Germinal center (tissue), 1 donor: ENCODE measurements at places on chromosomes 6 and 20.

DNA sequence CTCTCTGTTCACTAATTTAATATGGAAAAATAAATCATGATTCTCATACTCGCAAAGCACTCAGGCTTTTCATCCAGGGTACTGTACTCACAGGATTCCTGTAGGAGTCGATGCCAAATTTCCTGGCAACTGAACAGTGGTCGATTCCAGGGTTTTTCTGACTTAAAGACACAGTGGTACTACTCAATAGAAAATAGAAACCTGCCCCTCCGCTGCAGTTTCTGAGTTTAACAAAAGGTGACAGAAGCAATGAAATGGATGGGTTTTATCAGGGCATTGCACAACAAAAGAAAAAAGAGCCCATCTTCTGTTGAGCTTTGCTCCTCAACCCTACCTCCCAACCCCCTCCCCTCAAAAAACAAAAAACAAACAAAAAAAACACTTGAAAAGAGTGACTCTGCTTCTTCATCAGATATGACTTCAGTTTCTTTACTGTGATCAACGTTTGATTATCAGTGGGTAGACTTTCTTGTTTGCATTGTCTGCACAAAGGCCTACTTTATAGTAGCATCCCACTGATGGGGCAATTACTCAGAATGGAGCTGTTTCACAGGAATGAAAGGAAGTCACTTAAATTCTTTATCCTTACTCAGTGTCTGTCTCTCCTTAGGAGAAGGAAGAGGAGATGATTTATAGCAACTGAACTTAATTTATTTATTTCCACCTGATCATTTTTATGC, 96.2 kb upstream of the FOXO3 start:
- DNase-seq = no peak

GRCh38 chr6:241336-241865, 50.9 kb upstream of the DUSP22 start:
- DNase-seq = no peak

- no peak for DNase-seq
These were observed 501.5 kb upstream of the FLRT3 start for GRCh38 chr20:14838663-14839628.

- no peak for DNase-seq
These were observed 274.1 kb upstream of the FLRT3 start for GRCh38 chr20:14611479-14611878.

DNA sequence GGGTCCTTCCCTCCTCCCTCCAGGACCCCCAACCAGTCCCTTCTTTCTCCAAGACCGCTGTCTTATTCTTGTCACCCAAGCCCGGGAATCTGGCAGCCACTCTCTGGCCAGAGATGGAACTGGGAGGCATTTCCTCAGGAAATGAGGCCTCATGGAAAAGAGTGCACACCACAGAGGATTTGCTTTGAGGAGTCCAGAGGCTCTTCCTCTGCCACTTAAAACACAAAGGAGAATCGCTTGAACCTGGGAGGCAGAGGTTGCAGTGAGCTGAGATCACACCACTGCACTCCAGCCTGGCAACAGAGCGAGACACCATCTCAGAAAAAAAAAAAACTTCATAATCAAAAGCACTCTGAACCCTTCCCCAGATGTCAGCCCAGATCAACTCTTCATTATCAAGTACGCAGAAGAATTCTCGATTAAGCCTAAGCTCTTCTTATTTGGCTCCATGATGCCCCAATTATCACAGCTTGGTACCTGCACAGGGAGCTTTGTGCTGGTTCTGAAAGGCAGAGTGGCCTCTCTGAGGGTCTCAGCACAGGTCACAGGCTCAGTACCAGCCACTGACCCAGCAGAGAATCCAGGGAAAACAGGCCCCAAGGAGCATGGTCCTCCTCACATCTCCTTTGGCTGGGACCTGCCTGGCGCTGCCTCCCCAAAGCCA, 82.9 kb upstream of the MAFB start:
- DNase-seq = no peak

GRCh38 chr6:136408204-136408603, 118.6 kb upstream of the BCLAF1 start:
- DNase-seq = no peak

- DNase-seq = no peak
These were observed 46.6 kb downstream of the NDUFAF5 start for GRCh38 chr20:13831476-13831875.

- DNase-seq = no peak
These were observed 38.7 kb downstream of the YTHDF1 start for GRCh38 chr20:63177134-63177784.
